HAP-1 (cell line): ENCODE measurements at places on chromosomes 7 and 10.

GRCh38 chr10:80609331-80609730 lies 71.6 kb downstream of the SH2D4B start:
- DNase-seq: no peak

DNA sequence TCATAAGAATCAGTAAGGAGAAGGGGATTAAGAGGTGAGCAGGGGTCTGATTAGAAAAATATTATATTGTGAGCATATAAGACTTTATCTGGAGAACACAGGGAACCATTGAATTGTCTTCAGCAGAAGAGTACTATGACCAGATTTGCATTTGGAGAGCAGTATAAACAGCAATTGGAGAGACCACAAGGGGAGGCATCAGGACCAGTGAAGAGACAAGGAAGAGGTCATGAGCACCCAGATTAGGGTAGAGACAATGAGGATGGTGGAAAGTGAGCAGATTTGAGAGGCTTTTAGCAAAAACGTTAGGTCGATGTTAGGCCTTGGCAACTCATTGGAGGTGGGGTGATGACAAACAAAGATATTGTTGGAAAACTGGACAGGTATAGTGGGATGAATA lies 13.0 kb upstream of the SMIM30 start:
- DNase-seq: no peak

GRCh38 chr7:152514771-152515105 lies 78.9 kb upstream of the KMT2C start:
- DNase-seq: no peak

DNA sequence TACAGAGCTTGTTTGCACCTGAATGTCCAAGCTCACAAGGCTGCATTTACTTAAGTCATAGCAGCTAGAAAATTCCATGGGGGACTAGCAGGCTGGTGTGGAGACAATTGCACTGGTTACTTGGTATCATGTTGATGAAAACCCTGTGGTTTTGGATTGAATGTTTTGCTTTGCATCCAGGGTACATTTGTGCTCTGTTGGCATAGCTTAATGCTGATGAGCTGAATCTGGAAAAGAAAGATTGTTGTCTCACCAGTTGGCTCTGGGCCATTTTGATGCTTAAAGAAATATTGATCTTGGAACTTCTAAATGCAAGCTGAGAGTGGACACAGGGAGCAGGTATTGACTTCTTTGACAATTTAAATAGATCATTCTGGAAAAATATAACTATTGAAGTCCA lies 122.5 kb upstream of the MBL2 start:
- no peak for DNase-seq

GRCh38 chr7:131629217-131629882 lies 72.9 kb upstream of the PODXL start:
- DNase-seq: no peak

GRCh38 chr7:122604251-122604650 lies 94.7 kb downstream of the RNF133 start:
- DNase-seq: no peak

- no peak for DNase-seq
Observed at GRCh38 chr7:55570218-55570873, 2.0 kb downstream of the VOPP1 start.

- DNase-seq: no peak
Observed at GRCh38 chr10:105189463-105189800, 548.3 kb downstream of the SORCS3 start.
